ENCODE measurements at places on chromosomes 1 and 21.

- no peak for DNase-seq
These were observed 23.7 kb downstream of the EIF2B3 start for GRCh38 chr1:44962729-44963128.

GRCh38 chr1:243725846-243726245 is 124.2 kb downstream of the AKT3 start:
- no peak for DNase-seq

DNA sequence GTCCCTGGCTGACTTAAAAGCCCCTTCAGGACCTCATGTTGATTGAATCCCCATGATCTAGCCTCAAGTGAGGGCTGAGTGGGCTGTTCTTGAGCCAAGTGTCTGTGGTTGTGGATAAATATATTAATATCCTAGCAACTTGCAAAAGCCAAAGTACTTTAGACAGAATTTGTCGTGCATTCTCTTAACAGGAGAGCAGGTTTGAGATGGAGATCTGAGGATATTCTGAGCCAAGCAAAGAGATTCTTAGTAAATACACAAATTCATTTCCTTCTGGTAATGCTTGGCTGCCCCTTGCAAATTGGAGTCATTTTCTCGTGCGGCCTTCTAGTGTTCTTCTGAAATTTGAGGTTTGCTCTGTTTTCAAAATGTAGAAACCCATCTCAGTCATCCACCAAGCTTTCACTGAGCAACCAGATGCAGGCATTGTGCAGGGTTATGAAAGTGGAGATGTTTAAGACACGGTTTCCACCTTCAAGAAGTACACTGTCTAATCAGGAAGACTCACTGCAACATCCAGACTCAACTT is 242.1 kb upstream of the JUN start:
- no peak for DNase-seq

GRCh38 chr1:53348486-53349368 is 20.9 kb upstream of the LRP8 start:
- DNase-seq, result no peak

DNA sequence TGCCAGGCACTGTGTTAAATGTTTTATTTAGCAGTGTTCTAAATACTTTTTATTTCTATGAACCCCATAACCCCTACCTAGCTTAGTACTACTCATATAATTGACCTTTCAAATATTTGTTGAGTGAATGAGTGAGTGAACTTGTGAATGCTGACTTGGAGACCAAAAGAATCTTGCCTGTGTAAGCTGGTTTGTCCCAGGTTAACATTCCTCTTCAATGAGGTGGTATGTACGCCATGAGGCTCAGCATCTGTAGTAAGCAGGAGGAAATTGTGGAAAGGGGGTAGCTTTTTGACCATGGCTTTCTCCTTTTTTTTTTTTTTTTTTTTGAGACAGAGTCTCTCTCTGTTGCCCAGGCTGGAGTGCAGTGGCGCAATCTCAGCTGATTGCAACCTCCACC is 14.6 kb downstream of the MED18 start:
- DNase-seq, result no peak

- no peak for DNase-seq
These were observed 11.0 kb upstream of the WNT9A start for GRCh38 chr1:227958617-227959324.

- DNase-seq, result no peak
These were observed 140.2 kb upstream of the FGGY start for GRCh38 chr1:59156526-59157199.

DNA sequence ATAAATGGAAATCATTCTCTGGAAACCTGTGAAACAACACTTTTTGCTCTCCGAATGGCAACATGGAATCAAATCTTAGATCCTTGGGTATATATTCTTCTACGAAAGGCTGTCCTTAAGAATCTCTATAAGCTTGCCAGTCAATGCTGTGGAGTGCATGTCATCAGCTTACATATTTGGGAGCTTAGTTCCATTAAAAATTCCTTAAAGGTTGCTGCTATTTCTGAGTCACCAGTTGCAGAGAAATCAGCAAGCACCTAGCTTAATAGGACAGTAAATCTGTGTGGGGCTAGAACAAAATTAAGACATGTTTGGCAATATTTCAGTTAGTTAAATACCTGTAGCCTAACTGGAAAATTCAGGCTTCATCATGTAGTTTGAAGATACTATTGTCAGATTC is 45.7 kb downstream of the PTGFR start:
- no peak for DNase-seq

DNA sequence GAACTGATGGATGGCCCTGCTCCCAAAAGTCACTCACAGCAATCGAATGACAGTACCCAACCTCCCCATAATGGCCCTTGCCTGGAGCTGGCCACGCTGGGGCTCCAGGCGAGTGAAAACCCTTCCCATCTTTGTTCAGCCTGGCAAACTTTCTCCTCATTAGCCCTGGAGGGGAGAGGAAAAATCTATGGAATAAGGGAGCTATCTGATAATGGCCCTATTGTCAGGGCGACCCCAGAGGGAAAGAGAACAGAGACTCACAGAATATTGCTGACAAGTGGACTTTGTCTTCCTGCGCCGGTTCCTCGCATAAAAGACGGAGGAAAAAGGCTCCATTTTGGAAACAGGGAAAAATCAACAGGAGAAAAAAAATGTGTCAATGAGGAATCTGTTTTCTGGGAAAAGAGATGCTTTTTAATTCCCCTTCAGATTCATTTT is 13.0 kb upstream of the ARHGEF16 start:
- no peak for DNase-seq

All from GDM1 (cell line).